Upper lobe of right lung (tissue), 1 donor: ENCODE measurements at places on chromosomes 12 and 14. TPM values are rescaled to one million over a fixed set of nuclear protein-coding genes. Genes with fewer than 3 reads are reported as not detected.

- DNase-seq, result peak; percentile 66
These were observed 1.8 kb downstream of the COX6A1 start for GRCh38 chr12:120439646-120440247.

GRCh38 chr14:90720832-90721231 is 95.4 kb downstream of the TTC7B start:
- no peak for DNase-seq

- no peak for DNase-seq
These were observed 65.2 kb downstream of the SLC25A47 start for GRCh38 chr14:100388103-100389054.

GRCh38 chr14:105139212-105139825 is 29.3 kb downstream of the JAG2 start:
- DNase-seq, result no peak

DNA sequence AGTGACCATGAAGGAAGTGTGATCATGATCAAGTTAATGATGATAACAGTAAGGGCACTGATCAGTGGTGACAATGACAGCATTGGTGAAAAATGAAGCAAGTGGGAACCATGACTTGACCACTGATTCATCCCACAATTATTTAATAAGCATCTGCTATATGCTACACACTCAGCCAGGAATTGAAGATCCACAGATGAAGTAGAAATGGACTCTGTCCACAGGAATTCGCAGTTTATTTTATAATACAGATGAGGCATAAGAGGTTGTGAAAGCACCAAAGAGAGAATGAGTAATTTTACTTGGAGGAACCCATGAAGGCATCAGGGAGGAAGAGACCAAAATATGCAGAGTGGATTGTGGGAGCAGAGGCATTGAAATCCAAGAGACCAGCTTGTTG is 33.8 kb upstream of the SMUG1 start:
- no peak for DNase-seq

DNA sequence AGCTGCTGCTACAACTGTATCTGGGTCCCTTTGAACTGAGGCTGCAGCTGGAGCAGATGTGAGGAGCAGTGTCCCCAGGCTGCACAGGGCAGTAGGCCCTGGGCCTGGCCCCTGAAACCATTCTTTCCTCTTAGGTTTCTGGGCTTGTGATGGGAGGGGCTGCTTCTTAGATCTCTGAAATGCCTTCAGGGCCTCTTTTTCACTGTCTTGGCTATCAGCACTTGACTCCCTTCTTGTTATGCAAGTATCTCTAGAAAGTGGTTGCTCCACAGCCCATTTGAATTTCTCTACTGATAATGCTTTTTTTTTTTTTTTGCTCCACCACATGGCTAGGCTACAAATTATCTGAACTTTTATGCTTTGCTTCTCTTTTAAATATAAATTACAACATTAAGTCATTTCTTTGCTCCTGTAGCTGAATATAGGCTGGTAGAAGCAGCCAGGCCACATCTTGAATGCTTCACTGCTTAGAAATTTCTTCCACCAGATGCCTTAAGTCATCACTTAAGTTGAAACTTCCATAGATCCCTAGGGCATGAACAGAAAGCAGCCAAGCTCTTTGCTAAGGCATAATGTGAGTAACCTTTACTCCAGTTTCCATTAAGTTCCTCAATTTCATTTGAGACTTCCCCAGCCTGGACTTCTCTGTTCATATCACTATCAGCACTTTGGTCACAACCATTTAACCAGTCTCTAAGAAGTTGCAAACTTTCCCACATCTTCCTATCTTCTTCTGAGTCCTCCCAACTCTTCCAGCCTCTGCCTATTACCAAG is 41.1 kb downstream of the ACSM4 start:
- DNase-seq, result no peak

DNA sequence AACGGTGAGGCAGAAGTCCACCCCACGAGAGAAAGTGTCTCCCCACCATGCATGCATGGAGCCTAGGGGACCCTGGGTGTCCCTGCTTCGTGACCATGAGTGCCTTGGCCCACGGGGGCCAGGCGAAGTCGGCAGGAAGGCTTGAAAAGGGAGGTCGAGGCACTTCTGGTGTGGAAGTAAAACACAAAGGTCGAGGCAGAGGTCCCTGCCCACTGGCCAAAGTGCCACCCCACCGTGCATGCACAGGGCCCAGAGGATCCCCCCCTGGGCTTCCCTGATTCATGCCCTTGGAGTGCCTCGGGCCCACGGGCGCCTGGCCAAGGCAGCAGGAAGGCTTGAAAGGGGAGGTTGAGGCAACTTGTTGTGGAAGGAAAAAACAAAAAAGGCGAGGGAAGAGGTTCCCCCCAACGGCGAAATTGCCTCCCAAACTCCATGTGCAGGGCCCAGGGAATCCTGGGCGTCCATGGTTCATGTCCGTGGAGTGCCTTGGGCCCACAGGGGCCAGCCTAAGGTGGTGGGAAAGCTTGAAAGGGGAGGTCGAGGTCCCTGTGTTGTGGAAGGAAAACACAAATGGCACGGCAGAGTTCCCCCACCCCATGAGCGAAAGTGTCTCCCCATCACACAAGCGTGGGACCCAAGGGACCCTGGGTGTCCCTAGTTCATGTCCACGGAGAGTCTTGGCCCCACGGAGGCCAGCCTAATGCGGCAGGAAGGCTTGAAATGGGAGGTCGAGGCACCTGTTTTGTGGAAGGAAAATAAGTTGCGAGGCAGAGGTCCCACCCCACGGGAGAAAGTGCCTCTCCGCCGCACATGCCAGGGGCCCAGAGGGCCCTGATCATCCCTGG is 372.1 kb downstream of the ALG10 start:
- DNase-seq, result peak; percentile 47

DNA sequence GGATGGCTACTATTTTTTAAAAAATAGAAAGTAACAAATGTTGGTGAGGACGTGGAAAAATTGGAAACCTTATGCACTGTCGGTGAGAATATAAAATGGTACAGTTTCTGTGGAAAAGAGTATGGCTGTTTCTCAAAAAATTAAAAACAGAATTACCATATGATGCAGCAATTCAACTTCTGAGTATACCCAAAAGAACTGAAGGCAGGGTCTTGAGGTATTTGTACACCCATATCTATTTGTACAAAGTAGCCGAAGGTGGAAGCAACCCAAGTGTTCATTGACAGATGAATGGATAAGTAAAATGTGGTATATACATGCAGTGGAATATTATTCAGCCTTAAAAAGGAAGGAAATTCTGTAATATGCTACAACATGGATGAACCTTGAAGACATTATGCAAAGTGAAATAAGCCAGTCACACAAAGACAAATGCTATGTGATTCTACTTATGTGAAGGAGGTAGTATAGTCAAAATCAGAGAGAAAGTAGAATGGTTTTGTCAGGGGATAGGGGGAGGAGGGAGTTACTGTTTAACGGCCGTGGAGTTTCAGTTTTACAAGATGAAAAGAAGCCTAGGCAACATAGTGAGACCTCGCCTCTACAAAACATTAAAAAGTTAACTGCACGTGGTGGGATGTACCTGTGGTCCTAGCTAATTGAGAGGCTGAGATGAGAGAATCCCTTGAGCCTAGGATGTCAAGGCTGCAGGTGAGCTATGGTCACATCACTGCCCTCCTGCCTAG is 38.4 kb upstream of the CCT2 start:
- DNase-seq, result no peak

DNA sequence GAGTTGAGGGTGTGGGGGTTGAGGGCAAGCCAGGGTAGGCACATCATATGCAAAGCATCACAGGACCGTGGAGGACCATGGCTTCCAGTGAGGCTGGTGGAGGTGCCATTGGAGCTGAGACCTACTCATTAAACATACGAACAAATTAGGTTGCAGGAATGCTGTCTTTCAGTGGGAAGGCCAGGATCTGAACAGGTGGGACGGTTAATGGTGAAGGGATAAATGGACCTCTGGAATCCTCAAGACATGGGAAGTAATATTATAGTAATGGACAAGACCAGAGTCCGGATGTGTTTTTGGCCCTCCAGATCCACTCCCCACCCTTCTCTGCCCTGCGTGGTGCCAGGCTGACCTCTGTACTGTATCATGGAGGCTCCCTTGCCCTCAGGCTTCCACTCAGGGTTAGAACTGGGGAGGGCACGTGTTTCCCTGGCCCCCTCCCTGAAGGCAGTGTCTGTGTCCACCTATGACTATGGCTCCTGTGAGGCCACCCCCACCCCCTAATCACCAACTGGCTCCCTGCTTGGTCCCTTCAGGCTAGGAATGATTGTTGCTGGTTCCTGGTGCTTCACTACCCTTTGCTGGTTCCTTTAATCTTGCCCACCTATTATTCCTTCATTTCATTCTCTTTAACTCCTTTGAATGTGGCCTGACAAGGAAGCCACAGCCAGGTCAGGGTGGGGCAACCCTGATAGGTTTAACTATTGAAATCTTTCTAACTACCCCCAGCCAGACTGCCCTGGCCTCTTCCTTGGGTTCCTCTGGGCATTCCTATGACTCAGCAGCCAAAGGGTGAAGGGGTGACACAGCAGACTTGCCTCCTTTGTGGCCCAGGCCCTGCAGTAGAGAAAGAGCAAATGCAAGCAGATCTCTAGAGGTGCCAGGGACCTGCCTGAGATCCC is 10.7 kb downstream of the DHRS2 start:
- no peak for DNase-seq

GRCh38 chr12:128445415-128446127 is 178.6 kb downstream of the TMEM132C start:
- no peak for DNase-seq

Gene PLBD1
- 49.3 TPM for total RNA-seq

Gene LGR5
- 0.35 TPM for total RNA-seq
